ENCODE measurements at places on chromosomes 5 and 9.
A peak's percentile ranks its signal among the peaks of the same experiment; 100 is the strongest.

DNA sequence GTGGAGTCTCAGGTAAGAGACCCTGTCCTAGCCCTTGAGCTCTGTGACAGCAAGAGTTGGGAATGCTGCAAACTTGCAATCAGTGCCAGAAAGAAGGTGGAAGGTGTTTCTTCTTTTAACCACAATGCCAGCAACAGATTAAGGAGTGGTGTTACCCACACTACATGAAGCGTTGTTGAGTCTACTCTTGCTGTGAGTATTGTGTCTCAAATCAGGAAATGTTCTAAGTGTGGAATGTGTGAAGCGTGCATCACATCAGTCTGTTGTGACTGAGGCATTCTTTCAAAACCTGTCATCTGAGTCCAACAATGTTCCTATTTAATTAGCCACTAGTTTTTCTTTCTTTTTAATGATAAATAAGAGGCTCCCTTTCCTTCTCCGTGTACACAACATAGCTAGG is 2.9 kb upstream of the LURAP1L start:
- H3K27me3 ChIP-seq: no peaks in the 10 kb centered on the region
- no peak overlapping the region for H3K27ac ChIP-seq
- H3K4me3 ChIP-seq: no peak overlapping the region
- H3K36me3 ChIP-seq: no peaks in the 10 kb centered on the region
- DNase-seq: no peak

- H3K27ac ChIP-seq: no peak overlapping the region
- no peaks in the 10 kb centered on the region for H3K4me1 ChIP-seq
- no peak overlapping the region for H3K4me3 ChIP-seq
- H3K27me3 ChIP-seq: no peaks in the 10 kb centered on the region
Measured at GRCh38 chr5:24222876-24223275, 421.9 kb downstream of the CDH10 start.

GRCh38 chr9:80378669-80379293 is 807.0 kb downstream of the TLE4 start:
- DNase-seq: no peak
- no peaks in the 10 kb centered on the region for H3K36me3 ChIP-seq
- no peak overlapping the region for H3K27ac ChIP-seq
- H3K27me3 ChIP-seq: no peaks in the 10 kb centered on the region
- H3K4me3 ChIP-seq: no peak overlapping the region

- no peaks in the 10 kb centered on the region for H3K27me3 ChIP-seq
- H3K4me3 ChIP-seq: no peak overlapping the region
- no peak for DNase-seq
- no peak overlapping the region for H3K27ac ChIP-seq
Measured at GRCh38 chr5:151810897-151811296, 39.1 kb downstream of the G3BP1 start.

GRCh38 chr9:136850866-136851775 is 1.0 kb upstream of the MAMDC4 start:
- H3K36me3 ChIP-seq: peaks cover 23% of the 10 kb centered on the region
- no peak for DNase-seq
- no peak overlapping the region for H3K4me3 ChIP-seq
- peaks cover 18% of the 10 kb centered on the region for H3K4me1 ChIP-seq
- no peaks in the 10 kb centered on the region for H3K27me3 ChIP-seq

DNA sequence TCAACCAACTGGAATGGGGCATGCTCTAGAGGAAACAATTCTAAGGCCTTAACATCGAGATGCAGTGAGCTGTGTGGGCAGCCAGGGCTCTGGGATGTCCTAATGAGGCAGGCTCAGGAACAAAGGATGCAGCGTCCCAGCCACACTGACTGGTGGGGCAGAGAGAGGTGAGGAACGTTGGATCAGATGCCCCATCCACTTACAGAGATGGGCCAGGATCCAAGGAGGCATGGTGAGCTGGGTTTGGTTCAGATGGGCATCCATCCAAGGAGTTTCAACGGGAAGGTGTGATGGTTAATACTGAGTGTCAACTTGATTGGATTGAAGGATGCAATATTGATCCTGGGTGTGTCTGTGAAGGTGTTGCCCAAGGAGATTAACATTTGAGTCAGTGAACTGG is 15.5 kb upstream of the MARCHF6 start:
- H3K4me3 ChIP-seq: no peak overlapping the region
- H3K27ac ChIP-seq: no peak overlapping the region
- no peak for DNase-seq
- no peaks in the 10 kb centered on the region for H3K27me3 ChIP-seq
- H3K4me1 ChIP-seq: no peaks in the 10 kb centered on the region

DNA sequence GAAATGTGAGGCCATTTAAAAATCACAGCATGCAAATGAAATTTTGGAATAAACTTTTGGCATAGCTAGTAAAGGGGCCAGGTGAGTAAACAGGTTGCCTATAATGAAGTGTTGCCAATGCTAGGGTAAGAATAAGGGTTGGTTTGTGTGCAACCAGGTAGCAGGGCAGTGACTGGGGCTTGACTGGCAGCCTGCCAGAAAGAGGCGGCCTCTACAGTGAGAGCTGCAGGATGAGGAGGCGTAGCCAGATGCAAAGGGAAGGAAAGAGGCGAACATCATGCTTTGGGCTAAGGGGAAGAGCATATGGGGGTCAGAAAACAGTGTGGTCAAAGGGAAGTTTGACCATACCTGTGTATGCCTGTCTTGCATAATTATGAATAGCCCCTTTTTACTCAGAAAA is 70.6 kb downstream of the MAST4 start:
- no peaks in the 10 kb centered on the region for H3K27me3 ChIP-seq
- H3K4me1 ChIP-seq: no peaks in the 10 kb centered on the region
- no peaks in the 10 kb centered on the region for H3K36me3 ChIP-seq

GRCh38 chr9:129125478-129125877 is 14.3 kb downstream of the PTPA start:
- no peaks in the 10 kb centered on the region for H3K27me3 ChIP-seq
- H3K36me3 ChIP-seq: peaks cover 78% of the 10 kb centered on the region
- H3K4me3 ChIP-seq: no peak overlapping the region
- no peaks in the 10 kb centered on the region for H3K4me1 ChIP-seq

DNA sequence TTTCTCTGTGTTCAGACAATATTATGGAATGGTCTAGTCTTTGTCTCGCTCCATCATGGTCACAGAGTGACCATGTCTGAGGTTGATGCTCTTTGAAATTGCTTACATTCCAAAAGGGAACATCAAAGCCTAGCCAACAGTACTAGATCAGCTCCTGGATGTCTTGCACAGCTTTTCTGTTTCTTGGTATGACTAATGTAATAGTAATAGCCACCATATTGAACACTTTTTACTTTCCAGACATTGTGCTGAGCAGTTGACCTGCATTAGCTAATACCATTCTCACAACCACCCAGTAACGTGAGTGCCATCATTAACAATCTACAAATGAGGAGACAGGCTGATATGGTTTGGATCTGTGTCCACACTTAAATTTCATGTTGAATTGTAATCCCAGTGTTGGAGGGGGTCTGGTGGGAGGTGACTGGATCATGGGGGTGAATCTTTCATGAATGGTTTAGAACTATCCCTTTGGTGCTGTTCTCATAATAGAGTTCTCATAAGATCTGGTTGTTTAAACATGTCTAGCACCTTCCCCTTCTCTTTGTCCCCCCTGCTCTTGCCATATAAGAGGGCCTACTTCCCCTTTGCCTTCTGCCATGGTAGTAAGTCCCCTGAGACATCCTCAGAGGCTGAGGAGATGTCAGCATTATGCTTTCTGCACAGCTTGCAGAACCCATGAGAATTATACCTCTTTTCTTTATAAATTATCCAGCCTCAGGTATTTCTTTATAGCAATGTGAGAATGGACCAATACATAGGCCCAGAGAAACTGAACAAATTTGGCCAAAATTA is 577.5 kb upstream of the CLINT1 start:
- no peaks in the 10 kb centered on the region for H3K27me3 ChIP-seq
- DNase-seq: peak; percentile 28
- no peak overlapping the region for H3K4me3 ChIP-seq
- H3K4me1 ChIP-seq: peaks cover 72% of the 10 kb centered on the region
- no peaks in the 10 kb centered on the region for H3K36me3 ChIP-seq
- H3K27ac ChIP-seq: peak overlapping the region; percentile 97

Data from DND-41 (cell line).